ENCODE measurements at places on chromosomes 11 and 22.
A peak's percentile ranks its signal among the peaks of the same experiment; 100 is the strongest.

GRCh38 chr11:122226810-122227379, 110.9 kb upstream of the BLID start:
- DNase-seq: no peak
- no peaks in the 10 kb centered on the region for H3K36me3 ChIP-seq
- no peak overlapping the region for H3K27ac ChIP-seq
- no peak overlapping the region for H3K4me3 ChIP-seq
- H3K27me3 ChIP-seq: no peaks in the 10 kb centered on the region
- no peaks in the 10 kb centered on the region for H3K4me1 ChIP-seq

DNA sequence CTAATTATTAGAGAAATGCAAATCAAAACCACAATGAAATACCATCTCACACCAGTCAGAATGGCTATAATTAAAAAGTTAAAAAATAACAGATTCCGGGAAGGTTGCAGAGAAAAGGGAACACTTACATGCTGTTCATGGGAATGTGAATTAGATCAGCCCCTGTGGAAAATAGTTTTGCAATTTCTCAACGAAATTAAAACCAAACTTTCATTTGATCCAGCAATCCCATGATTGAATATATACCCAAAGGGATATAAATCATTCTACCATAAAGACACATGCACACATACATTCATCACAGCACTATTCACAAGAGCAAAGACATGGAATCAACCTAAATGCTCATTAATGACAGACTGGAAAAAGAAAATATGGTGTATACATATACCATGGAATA, 32.5 kb downstream of the NOX4 start:
- no peak for DNase-seq
- no peaks in the 10 kb centered on the region for H3K4me1 ChIP-seq
- no peak overlapping the region for H3K27ac ChIP-seq
- H3K27me3 ChIP-seq: no peaks in the 10 kb centered on the region

GRCh38 chr22:30290342-30291057, 1.2 kb upstream of the CASTOR1 start:
- H3K4me1 ChIP-seq: peaks cover 49% of the 10 kb centered on the region
- H3K4me3 ChIP-seq: peak overlapping the region; percentile 12
- peaks cover 5% of the 10 kb centered on the region for H3K36me3 ChIP-seq
- H3K27ac ChIP-seq: peak overlapping the region; percentile 90

- peak overlapping the region; percentile 97 for H3K27ac ChIP-seq
- peaks cover 26% of the 10 kb centered on the region for H3K36me3 ChIP-seq
Measured at GRCh38 chr22:31944700-31945442, 536 bp downstream of the YWHAH start.

DNA sequence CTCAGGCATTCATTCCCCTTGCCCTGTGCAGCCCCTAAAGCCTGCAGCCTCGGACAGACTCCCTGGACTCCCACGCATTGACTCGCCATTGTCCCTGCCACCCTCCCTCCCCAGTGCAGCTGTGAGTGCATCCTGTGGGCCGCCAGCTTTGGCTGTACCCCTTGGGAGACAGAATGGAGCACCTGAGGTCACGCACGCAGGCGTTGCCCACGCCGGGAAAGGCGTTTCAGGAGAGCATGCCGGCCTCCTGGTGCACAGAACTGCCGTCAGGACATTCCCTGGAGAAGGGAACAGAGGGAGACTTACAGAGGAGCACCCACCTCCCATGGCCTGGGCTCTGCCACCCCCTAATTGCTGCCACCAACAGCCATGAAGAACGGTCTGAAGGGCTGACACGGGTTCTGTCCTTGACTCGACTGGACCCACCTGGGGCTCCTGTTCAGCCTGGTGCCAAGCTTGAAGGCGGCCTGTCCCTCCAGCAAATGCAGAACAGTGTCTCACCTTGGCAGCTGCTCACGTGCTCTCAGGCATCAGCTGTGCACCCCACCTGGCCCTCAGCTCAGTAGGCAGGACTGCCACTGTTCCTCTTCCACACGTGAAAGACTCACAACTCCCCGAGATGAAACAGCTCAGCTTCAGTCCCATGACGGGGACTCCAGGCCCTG, 503.8 kb downstream of the BRD1 start:
- no peaks in the 10 kb centered on the region for H3K36me3 ChIP-seq
- H3K27ac ChIP-seq: no peak overlapping the region
- DNase-seq: no peak
- no peak overlapping the region for H3K4me3 ChIP-seq

DNA sequence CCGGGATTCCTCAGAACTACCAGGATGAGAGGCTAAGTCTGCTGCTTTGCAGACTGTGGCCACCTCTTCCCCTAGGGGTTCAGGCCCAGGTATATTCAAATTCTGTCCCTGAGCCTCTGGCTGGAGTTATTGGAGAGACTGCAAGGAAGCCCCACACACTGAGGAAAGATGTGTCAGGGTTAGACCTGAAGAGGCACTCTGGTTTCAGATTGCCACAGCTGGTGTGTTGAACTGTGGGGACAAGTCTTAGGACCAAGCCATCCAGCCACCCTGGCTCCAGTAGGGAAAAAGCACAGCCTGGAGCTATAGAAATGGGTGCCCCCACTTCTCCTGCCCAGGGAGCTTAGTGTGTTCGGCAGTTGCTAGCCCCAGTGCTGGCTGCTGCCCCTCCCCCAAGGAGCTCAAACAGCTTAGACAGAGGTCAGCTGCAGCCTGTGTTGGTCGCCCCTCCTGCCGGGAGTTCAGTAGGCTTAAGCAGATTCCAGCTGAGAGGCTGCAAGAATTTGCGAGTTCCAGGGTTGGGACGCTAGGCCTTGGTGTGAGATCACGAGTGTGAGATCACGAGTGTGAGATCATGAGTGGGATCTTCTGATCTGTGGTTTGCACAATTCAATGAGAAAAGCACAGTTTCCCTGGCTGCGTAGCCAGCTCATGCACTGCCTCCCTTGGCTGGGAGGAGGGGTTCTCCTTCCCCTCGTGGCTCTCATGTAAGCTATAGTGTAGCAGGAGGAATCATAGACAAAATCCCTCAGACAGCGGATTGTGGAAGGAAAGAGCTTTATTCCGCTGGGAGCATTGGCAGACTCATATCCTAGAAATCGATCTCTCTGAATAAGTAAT, 552.1 kb upstream of the CHORDC1 start:
- H3K4me3 ChIP-seq: no peak overlapping the region
- no peaks in the 10 kb centered on the region for H3K27me3 ChIP-seq
- H3K36me3 ChIP-seq: no peaks in the 10 kb centered on the region

GRCh38 chr11:69007975-69008381, 5.1 kb downstream of the MRGPRF start:
- H3K4me1 ChIP-seq: peaks cover 18% of the 10 kb centered on the region
- DNase-seq: no peak
- H3K4me3 ChIP-seq: no peak overlapping the region
- peaks cover 22% of the 10 kb centered on the region for H3K27me3 ChIP-seq

DNA sequence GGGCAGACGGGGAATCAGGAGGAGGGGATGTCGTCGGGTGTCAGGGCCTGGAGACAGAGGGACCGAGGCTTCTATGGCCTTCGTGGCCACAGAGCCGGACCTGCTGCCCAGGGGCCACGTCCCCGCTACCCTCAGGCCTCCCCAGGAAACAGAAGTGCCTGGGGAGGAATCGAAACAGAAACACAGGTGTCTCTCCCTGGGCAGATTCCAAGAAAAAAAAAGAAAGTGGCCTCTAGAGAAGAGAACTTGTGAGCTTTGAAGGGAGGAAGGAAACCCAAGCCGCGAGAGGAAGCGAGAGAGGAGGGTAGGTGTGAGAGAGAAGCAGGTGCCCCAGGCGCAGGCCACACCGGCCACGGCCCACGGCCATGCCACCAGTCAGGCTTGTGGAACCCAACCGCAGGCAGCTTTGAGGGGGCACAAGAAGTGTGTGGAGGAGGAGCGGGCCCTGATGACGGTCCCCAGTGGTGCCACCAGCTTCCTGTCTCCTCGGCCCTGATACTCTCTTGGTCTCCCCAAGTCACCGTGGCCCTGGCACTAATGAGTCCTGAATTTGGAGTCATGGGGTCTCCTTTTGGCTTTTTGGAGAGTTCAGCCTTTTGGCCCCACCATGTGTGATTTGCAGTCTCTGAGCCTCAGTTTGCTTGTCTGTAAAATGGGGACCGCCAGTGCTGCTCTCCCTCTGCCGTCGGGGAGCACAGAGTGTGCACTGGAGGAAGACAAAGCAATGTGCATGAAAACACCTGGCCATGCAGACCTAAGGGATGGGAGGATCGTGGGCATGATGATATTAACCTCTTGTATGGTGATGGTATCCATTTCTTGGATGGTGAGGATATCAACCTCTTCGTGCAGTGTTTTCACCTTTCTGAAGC, 25.2 kb downstream of the LIF start:
- H3K27me3 ChIP-seq: peaks cover 85% of the 10 kb centered on the region
- H3K36me3 ChIP-seq: no peaks in the 10 kb centered on the region
- H3K4me1 ChIP-seq: peaks cover 32% of the 10 kb centered on the region
- DNase-seq: no peak

GRCh38 chr11:100602716-100603115, 84.4 kb upstream of the ARHGAP42 start:
- DNase-seq: no peak
- H3K27me3 ChIP-seq: no peaks in the 10 kb centered on the region
- H3K27ac ChIP-seq: no peak overlapping the region
- H3K4me3 ChIP-seq: no peak overlapping the region
- no peaks in the 10 kb centered on the region for H3K4me1 ChIP-seq
- no peaks in the 10 kb centered on the region for H3K36me3 ChIP-seq

DNA sequence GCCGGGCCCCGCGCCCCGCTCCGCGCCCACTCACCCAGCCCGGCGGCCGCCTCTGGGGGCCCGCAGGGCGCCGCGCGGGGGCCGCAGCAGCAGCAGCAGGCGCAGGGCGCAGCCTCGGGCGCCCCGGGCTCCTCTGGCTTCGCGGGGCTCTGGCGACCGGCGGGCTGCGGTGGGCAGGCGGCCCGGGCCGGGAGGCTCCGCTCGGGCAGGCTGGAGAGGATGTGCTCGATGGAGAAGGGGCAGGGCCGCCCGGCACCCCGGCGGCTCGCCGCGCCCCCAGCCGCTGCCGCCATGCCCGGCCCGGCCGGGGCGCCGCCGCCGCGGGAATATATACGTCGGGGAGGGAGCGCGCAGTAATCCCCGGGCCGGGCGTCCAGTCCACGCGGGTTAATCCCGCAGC, at the start of gene GSC2:
Gene GSC2, minus strand, starts transcription at position 302 of the 400 bp plus-strand sequence. Its CDS starts 9 bp downstream, at position 293.
- no peak within 1 kb of the TSS for H3K27ac ChIP-seq
- H3K36me3 ChIP-seq: no peaks in the 10 kb centered on the region
- no peak for DNase-seq
- peaks cover 11% of the 10 kb centered on the region for H3K4me1 ChIP-seq
- H3K4me3 ChIP-seq: peak within 1 kb of the TSS; percentile 21
- H3K27me3 ChIP-seq: peaks cover 37% of the 10 kb centered on the region

DNA sequence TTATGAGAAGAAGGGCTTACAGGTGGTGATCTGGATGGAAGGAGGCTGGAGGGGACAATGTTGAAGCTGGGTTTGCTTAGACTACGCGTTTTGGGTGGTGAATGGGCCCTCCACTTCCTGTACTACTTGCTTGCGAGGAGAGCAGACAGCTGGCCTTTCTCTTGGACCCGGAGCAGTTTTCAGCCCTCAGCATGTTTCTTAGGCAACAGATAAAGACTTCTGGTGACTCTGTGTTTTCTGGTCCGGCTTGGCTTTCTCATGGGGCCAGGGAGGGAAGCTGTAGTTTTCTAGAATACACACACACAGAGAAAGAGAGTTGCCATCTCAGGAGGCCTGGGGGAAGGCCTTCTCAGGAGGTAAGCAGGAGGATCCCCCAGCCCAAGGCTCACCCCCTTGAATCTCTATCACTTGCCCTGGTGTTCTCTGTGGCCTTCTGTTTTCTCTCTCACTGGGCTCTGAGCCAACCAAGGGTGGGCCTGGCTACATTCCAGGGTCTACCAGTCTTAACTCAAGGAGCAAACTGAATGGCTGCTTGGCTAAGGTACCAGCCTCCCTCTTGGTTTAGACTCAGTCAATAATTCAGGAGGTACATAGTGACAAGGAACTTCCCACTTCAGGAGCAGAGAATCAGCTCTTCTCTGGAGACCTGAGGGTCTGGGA, 2.4 kb downstream of the CCS start:
- H3K27ac ChIP-seq: peak overlapping the region; percentile 56
- peaks cover 9% of the 10 kb centered on the region for H3K36me3 ChIP-seq
- H3K27me3 ChIP-seq: no peaks in the 10 kb centered on the region
- peak; percentile 72 for DNase-seq
- peaks cover 40% of the 10 kb centered on the region for H3K4me1 ChIP-seq

GRCh38 chr11:50037251-50037650, 4.6 kb downstream of the OR4C45 start:
- no peak for DNase-seq
- no peaks in the 10 kb centered on the region for H3K36me3 ChIP-seq
- no peak overlapping the region for H3K4me3 ChIP-seq
- no peak overlapping the region for H3K27ac ChIP-seq

GRCh38 chr11:119470317-119471291, 47.6 kb upstream of the THY1 start:
- H3K27ac ChIP-seq: no peak overlapping the region

DNA sequence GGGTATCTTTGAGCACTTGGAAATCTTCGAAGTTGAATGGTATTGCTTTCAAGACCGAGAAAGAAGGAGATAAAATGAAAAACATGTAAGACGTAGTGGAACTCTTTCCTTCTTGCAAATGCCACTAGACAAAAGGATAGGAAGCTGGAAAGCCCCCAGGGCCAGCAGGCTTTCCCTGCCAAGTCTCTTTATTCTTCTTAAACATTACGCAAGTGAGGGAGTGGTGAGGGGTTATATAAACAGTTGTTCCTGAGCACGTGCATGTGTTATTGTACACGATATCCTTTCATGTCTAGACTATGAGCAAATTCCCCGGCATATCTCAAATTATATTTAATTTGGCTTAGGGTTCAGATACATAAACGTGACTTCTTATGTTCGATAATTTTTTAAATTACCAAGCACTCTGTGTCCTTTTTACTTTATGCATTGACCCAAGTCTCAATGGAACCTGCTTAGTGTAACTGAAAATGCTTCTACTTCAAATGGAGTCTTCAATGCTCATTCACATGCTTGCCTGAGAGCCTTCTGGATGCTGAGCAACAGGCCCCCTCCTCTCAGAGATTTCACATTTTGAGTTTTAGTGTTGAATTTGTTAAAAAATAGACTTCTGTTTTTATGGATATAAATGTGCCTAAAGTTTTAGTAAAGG, 59.0 kb downstream of the PPP2R1B start:
- H3K4me1 ChIP-seq: peaks cover 15% of the 10 kb centered on the region
- H3K4me3 ChIP-seq: no peak overlapping the region
- no peaks in the 10 kb centered on the region for H3K27me3 ChIP-seq
- peak overlapping the region; percentile 33 for H3K27ac ChIP-seq
- H3K36me3 ChIP-seq: no peaks in the 10 kb centered on the region
- peak; percentile 61 for DNase-seq

Measured in heart right ventricle (tissue), 16 donors.